ENCODE measurements at places on chromosomes 5 and 9. TPM values are rescaled to one million over a fixed set of nuclear protein-coding genes. Genes with fewer than 3 reads are reported as not detected.
A peak's percentile ranks its signal among the peaks of the same experiment; 100 is the strongest.

GRCh38 chr5:135439231-135440205 is 7.6 kb downstream of the DCANP1 start:
- DNase-seq: no peak

The TICAM2 gene
- polyA plus RNA-seq: 0.52 TPM

DNA sequence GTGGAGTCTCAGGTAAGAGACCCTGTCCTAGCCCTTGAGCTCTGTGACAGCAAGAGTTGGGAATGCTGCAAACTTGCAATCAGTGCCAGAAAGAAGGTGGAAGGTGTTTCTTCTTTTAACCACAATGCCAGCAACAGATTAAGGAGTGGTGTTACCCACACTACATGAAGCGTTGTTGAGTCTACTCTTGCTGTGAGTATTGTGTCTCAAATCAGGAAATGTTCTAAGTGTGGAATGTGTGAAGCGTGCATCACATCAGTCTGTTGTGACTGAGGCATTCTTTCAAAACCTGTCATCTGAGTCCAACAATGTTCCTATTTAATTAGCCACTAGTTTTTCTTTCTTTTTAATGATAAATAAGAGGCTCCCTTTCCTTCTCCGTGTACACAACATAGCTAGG is 2.9 kb upstream of the LURAP1L start:
- no peak for DNase-seq

The SLC6A19 gene
- not detected for polyA plus RNA-seq

GRCh38 chr5:164326219-164326618 is 820.8 kb downstream of the MAT2B start:
- no peak for DNase-seq

DNA sequence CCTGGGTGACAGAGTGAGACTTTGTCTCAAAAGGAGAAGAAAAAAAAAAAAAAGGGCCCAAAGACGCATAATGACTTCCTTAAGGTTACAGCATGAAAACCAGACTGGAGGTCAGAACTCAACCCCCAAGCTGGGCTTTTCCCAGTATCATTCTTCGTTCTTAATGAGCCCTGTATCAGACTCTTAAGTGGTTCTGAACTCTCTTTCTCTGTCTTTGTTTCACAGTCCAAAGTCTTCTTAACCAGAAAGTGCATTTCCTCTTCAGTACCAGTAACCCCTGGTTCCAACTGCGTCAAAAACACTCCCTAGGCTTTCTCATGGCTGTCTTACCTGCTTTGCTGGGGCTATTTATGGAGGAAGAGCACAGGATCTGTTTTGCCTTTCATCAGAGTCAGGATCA is 38.4 kb upstream of the SHB start:
- DNase-seq: no peak

- DNase-seq: peak; percentile 50
Measured at GRCh38 chr9:21965401-21965951, 28.7 kb downstream of the CDKN2A start.

GRCh38 chr5:39121315-39121714 is 47.1 kb upstream of the RICTOR start:
- DNase-seq: no peak

DNA sequence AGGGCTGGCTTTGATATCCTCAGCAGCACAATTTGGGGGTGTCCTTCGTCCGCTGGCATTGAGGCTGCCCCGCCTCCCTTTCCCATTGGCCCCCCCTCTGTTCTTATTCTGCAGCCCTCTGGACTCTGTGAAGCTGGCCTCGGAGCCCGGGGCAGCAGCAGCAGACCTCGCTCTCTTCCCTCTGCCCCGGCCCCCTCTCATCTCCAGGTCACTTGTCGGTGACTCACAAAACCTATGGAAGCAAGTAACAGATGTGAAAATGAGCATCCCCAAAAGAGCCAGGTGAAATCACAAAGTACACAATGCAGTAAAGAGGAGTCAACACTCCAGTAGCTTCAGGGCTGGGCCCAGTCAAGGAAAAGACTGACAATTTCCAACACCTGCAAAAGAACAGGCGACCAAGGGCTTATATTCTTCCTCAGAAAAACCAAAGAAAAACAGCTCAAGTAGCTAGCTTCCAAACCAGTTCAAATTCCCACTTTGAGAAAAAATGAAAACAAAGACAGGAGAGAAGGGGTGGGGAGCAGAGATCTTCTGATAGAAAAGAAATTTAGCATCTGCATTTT is 97.5 kb downstream of the ZNF608 start:
- no peak for DNase-seq

DNA sequence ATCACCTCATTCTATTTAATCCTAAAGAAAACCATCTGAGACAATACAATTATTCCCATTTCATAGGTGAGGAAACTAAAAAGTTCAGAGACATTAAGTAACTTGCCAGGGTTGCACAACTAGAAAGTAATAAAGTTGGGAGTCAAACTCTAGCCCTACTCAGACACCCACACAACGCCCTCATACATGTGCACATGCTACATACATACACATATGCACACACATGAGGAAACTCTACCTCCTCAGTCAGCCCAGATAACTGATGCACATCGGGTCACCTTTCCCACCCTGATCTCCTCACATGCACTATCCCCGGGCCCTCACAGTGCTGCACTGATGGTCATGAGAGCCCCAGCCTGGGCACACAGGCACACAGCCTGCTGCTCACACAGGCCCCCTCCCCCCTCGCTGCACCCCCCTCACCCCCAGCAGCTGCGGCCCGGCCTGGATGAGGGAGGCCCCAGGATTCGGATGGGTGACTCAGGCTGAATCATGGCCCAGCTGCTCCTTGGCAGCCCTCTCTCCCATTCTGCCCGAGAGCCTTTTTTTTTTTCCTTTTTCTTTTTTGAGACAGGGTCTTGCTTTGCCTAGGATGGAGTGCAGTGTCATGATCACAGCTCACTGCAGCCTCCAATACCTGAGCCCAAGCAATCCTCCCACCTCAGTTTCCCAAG is 5.0 kb upstream of the GPRIN1 start:
- no peak for DNase-seq

DNA sequence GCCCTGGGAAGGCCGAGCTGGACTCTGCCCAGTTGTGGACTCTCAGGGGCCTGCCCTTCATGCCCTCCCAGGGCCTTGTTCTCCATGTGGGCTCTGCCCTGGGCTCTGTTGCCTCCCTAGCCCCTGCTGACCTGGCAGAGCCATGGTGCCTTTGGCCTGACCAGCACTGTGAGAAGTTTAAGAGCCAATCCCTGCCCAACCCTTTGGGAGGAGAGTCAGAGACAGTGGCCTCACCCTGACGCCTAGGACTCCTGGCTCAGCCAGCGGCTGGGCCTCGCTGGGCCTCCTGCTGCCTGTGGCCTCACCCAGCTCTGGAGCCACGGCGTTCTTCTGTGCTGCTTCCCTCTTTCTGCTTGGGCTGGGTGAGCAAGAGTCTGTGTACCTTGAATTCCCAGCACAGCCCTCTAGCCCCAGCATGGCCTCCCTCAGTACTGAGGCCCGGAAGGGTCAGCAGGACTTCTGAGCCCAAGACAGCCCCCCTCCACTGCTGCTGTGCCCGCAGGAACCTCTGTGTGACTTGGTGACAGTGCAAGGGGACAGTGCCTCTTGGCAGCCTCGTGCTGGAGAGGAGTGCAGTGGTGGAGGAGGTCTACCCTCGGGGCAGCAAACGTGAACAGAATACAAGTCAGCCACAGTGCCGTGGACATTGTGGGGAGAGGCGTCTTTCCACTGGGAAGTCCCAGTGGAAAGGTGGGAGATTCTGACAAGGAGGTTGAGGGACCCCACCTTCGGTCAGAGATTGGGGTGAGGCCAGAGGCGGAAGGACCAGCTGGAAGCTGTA is 97.4 kb downstream of the CACNA1B start:
- DNase-seq: no peak

DNA sequence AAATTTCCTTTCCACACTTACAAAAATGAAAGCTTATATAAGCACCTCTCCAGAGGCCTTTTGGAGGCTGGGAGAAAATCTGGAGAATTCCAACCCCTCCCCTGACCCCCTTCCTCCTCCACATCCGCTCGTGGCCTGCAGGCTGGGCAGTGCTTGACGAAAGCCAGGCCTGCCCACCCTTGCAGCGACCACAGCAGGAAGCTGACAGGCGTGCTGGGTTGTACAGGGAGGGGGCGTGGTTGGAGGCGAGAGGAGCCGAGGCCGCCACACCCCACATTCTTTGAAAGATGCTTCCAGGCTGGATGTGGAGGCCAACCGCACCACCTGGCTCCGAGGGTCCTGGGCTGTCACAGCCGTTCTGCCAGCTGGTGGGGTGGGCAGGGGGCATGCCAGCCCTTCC is 47.8 kb upstream of the IER5L start:
- DNase-seq: peak; percentile 45

- no peak for DNase-seq
Measured at GRCh38 chr5:112418659-112419163, 366 bp downstream of the EPB41L4A start.

- no peak for DNase-seq
Measured at GRCh38 chr9:36791222-36791950, 218.7 kb downstream of the MELK start.

The NIPAL4 gene
- not detected for polyA plus RNA-seq

DNA sequence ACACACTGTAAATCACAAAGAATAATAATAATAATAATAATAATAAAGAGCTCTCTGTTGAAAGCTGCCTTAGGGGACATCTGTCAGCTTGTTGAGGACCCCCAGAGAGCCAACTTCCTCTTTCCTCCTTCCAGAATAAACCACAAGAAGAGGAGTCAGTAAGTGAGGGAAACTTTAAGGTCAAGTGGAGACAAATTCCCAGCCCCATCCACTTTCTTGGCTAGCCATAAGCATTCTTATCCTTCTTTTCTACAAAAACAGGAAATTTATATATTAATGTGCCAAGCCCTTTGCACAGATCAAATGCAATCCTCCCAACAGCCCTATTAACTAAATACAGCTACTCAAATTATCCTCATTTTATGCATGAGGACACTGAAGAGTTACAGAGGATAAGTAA is 9.4 kb upstream of the C5orf58 start:
- DNase-seq: no peak

GRCh38 chr9:137672907-137673791 is 54.3 kb downstream of the EHMT1 start:
- peak; percentile 48 for DNase-seq

The NUTM2F gene
- not detected for polyA plus RNA-seq

DNA sequence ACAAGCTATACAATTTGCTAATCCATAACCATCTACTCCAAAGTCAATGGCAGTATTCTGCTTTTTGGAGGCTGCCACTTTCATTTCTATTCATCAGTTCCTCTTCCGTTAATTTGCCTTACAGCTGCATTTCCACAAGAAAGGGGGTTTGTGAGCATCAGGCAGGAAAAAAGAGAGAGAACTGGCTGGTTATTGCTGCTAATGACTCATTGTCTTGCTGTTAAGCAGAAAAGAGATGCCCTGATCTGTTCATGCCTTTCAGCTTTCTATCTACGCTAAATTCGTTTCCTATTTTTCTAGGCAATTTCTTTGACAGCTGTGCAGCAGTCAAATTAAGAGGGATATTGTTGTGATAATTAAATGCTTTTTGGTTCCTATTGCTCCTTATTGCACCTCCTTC is 65.9 kb upstream of the GNAQ start:
- DNase-seq: no peak

The SPARC gene
- not detected for polyA plus RNA-seq

The PCDHA9 gene
- not detected for polyA plus RNA-seq

The LCP2 gene
- 117 TPM for polyA plus RNA-seq

DNA sequence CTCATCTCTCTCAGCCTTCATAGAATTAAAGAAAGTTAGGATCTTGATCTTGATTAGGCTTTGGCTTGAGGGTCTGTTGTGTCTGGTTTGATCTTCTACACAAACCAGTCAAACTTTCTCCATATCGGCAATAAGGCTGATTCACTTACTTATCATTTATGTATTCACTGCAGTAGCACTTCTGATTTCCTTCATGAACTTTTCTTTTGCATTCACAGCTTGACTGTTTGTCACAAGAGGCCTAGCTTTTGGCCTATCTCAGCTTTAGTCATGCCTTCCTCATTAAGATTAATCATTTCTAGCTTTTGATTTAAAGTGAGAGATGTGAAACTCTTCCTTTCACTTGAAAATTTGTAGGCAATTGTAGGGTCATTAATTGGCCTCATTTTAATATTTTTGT is 62.8 kb downstream of the SH3RF2 start:
- DNase-seq: no peak

GRCh38 chr9:127694890-127695720 is 11.7 kb upstream of the CFAP157 start:
- DNase-seq: no peak

GRCh38 chr5:78367318-78367991 is 7.0 kb downstream of the SCAMP1 start:
- no peak for DNase-seq

DNA sequence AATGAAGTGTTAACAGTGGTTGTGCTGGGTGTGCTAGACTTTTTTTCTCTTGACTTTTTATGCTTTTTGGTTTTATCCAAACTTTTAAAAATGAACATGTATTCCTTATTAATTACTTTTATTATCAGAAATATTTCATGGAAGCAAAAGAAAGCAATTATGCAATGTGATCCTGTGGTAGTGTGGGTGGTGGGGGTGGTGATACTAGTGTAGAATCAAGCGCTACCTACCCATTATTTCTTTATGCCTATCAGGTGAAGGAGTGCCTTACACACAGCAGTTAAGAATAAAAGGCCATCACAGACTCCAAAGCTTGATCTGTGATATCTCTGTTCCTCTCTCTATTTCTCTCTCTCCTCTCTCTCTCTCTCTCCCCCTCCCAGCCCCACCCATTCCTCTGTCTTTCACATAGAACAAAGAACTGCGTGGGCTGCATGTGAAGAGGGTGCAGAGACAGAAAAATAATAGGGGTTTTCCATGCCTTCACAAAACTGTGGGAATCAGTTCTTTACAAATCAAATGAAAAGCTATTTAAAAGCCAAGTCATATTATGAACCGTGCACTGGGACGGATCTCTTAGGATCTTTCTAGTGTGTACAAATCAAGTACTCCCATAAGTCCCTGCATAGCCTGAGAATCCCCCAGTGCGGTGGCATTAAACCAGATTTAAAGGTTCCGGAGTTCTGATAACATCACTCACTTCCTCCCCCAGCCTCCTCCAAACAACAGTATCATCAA is 351.2 kb downstream of the RAB3C start:
- DNase-seq: peak; percentile 66

The ANKRD31 gene
- 0.21 TPM for polyA plus RNA-seq

The SPINK4 gene
- polyA plus RNA-seq: not detected

GRCh38 chr9:976943-977837 is 735 bp downstream of the DMRT3 start:
- DNase-seq: no peak

DNA sequence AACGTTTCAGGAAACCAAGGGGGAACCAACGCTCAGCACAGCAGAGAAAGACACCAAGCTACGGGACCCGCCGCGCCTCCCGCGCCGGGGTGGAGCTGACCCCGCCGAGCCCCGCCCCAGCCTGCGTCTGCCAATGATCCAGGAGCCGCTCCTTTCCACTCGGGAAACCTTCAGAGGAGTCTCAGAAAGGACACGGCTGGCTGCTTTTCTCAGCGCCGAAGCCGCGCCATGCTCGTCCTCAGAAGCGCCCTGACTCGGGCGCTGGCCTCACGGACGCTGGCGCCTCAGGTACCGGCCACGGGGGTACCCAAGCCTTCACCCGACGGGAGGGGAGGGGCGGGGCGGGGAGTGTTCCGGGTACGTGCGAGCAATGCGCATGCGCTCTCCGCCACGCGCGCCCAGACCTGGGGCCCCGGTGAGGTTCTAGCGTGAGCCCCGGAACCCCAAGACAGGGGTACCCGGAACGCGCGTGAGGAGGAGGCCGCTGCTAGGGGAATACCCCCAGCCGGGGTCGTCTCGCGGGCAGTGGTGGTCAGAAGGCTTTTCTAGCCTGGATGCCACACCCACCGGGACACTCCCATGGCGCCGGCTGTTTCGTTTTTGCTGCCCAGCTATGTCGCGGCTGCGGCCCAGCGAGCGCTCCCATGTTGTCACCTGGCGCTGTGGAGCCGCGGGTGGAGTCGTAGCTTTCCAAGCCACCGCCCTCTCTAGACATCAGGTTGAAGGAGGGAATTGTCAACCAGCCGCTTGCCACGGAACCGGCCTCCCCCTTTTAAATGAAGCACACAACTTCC is at the start of gene NIPSNAP3A:
NIPSNAP3A (plus strand) TSS at position 119 of the 794 bp plus-strand sequence; CDS start at position 229, 110 bp downstream.
- DNase-seq: peak; percentile 85
